ENCODE measurements at places on chromosomes 1 and 21.

DNA sequence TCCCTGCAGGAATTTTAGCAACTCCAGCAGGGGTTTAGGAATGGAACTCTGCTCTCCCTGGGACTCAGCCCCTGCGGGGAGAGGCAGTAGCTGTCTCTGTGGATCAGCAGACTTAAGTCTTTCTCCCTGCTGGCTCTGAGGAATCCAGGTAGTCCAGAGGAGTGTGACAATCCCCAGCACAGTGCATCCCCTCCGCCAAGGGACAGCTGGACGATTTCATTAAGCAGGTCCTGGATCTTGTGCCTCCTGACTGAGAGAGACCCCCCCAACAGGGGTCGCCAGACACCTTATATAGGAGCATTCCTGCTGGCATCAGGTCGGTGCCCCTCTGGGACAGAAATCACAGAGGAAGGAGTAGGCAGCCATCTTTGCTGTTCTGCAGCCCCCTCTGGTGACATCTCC lies 30.6 kb downstream of the AKT3 start:
- no peak for DNase-seq

DNA sequence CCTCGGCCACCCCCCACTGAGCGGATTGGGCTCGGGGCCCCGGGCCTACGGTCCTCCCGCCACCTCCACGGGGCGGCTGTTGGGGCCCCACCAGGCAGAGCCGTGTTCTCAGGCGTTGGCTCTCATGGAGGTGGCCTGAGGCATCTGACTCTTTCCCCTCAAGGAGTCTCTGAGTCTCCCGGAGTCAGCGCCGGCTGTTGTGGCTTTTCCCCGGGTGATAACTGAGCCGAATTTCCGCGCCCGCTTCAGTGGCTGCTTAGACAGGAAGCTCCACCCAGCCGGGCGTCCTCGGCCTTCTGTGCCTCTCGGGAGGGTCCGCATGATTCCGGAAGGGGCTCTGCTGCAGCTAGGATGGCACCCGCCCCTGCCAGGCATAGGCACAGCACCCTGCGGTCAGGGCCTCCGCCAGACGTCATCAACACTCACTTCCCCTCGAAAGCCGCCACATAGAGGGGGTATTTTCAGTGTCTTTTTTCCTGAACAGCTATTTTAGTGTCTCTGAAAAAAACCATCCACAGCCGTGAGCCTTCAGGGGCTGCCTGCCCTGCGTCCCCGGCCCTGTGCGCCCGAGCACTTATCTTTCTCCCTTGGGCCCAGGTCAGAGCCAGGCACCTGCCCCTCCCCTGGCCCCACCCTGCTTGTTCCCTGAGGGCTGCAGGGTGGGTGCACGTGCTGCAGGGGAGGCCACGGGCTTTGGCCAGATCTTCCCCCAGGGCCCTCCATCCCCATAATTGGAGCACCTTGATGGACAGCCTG lies 72.9 kb downstream of the SKI start:
- DNase-seq: no peak

- DNase-seq: no peak
Observed at GRCh38 chr1:102174259-102174863, 177.6 kb upstream of the OLFM3 start.

DNA sequence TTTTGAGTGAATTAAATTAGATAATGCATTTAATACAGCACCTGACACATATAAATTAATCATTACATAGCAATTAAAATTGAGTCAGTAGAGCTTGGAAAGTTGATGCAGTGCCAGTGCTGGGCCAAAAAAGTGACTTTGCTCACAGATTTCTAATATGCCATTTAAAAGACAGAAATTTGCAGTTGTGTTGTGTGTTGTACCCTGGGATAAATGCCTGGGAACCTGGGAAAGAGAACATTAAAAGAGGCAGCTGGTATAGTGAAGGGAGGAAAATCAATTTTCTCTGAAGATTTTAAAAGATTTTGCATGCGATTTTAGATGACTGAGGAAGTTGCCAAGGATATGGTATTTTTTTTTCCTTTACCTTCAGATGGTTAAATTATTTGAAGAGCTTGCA lies 10.9 kb upstream of the CFH start:
- no peak for DNase-seq

GRCh38 chr1:209692745-209693504 lies 11.7 kb upstream of the HSD11B1 start:
- DNase-seq: peak; percentile 18

GRCh38 chr1:27864264-27864895 lies 8.0 kb upstream of the THEMIS2 start:
- no peak for DNase-seq

GRCh38 chr21:14488672-14489204 lies 57.4 kb downstream of the SAMSN1 start:
- no peak for DNase-seq

DNA sequence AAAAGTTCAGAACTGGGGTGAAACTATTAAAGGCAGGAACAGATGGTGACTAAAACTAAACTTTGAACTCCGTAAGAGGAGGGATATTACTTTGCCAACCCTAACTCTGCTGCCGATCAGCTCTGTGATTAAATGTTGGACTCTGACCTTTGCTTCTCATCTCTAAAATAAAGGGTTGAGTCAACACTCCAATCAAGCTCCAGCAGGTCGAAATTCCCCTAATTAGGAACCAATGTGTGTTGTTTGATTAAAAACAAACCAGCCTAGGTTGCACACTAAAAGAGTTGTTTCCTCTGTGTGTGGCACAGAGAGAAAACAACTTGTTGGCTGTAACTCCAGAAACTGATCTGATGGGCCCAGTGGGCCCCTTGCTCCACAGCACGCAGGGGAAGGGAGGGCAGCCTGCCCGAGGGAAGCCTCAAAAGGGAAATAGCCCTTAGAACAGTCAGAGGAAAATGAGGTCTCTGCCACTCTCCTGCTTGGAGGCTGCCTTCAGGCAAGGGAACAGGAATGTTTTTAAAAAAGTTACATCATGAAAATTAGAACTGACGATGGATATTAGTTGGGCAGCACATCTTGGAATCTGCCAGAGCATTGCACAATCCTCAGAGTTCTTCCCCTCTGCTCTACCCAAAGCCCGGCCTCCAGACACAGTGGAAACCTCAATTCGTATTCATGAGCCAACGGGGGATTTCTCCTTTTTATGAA lies 69.3 kb downstream of the KCTD3 start:
- DNase-seq: no peak

GRCh38 chr1:226109829-226110248 lies 47.3 kb downstream of the H3-3A start:
- peak; percentile 62 for DNase-seq

GRCh38 chr1:109909561-109909960 lies 1.1 kb upstream of the CSF1 start:
- no peak for DNase-seq

- no peak for DNase-seq
Observed at GRCh38 chr1:21292984-21293536, 2.8 kb upstream of the ECE1 start.

DNA sequence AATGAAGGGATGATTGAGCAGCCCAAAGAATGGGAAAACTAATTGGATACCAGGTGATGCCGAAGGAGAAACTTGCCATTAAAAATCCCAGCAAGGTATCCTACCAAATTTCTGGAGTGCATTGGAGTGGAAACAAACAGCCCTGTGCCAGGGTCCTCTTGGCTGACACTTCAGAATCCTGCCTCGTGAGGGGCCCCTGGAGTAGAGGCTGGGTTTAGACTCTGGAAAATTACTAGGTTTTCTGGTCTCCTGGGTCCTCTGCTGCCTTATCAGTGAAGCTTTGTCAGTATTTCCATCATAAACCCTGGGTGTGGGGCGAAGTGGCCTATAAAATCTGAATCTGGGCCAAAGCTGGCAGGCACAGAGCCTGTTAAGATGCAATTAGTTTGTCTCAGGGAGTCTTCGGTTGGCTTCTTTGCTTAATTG lies 289.2 kb upstream of the USP24 start:
- DNase-seq: no peak

Data from NCI-H1436 treated with DMSO at 0.1 percent for 48 hours (cell line).